Endodermal cell (in vitro differentiated cells): ENCODE measurements at places on chromosomes 7 and 10.

DNA sequence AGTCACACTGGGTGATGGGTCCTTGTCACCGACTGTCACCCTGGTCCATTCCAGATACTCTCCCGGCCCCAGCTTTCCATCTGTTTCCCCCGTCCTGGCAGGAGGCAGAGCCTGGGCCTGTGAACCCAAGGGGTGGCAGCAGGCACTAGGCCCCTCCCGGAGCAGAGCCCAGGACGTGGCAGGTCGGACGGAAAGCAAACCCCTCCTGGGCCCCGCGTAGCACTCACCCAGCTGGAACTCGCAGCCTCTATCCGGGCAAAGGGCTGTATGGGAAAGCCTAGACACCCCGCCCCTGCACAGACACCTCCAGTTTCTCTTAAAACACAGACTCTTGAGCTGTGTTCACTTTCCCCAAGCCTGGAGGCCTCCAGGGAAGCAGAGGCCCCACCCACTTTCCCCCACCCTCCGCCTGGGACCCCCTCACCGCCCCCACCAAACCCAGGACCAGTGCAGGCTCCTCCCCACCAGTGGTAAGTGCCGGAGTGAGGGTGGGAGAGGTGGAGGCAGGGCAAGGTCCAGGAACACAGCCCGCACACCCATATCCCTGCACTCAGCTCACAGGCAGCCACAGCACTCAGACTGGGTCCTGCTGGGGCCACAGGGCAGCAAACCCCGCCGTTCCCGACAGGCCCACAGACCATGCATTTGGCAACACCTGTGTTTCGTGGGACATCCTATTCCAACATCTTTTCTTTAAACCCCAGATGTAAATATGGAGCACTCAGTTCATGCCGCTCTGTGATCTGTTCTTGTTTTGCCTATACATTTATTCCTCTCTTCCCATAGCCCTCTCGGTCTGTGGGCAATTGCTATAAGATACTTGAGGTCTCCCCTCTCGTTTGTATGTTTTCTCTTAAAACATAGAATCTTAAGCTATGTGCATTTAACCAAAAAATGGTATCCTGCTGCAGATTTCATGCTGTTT is 98.2 kb upstream of the PDGFA start:
- H3K27ac ChIP-seq = no peak overlapping the region
- no peaks in the 10 kb centered on the region for H3K4me1 ChIP-seq
- no peak overlapping the region for H3K4me3 ChIP-seq
- DNase-seq = no peak

- H3K4me1 ChIP-seq = no peaks in the 10 kb centered on the region
- H3K4me3 ChIP-seq = no peak overlapping the region
- peaks cover 20% of the 10 kb centered on the region for H3K36me3 ChIP-seq
- H3K27me3 ChIP-seq = no peaks in the 10 kb centered on the region
- no peak overlapping the region for H3K27ac ChIP-seq
- no peak for DNase-seq
Observed at GRCh38 chr10:102554531-102554930, 50.8 kb downstream of the SUFU start.

GRCh38 chr10:17683541-17683940 is 39.6 kb downstream of the STAM start:
- no peak overlapping the region for H3K4me3 ChIP-seq
- peaks cover 13% of the 10 kb centered on the region for H3K36me3 ChIP-seq
- H3K27ac ChIP-seq = no peak overlapping the region
- no peak for DNase-seq
- no peaks in the 10 kb centered on the region for H3K27me3 ChIP-seq

DNA sequence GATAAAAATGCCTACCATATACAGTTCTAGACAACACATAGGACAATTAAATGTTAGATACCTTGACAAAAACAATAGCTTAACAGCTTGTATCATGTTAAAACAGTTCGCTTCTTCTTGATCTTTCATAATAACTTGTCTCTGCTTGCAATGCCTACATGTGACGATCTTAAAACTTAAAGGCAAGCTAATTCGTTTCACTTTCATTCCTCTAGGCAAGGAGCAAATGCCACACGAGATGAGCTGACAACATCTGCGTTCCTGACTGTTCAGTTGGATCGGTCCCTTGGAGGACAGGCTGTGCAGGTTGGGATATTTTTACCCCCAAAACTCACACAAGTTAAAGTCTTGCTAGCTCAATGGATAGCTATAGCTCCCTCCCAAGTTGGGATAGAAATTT is 51.6 kb upstream of the ARL4A start:
- H3K27ac ChIP-seq = no peak overlapping the region
- no peaks in the 10 kb centered on the region for H3K36me3 ChIP-seq
- no peak for DNase-seq
- H3K4me3 ChIP-seq = no peak overlapping the region

DNA sequence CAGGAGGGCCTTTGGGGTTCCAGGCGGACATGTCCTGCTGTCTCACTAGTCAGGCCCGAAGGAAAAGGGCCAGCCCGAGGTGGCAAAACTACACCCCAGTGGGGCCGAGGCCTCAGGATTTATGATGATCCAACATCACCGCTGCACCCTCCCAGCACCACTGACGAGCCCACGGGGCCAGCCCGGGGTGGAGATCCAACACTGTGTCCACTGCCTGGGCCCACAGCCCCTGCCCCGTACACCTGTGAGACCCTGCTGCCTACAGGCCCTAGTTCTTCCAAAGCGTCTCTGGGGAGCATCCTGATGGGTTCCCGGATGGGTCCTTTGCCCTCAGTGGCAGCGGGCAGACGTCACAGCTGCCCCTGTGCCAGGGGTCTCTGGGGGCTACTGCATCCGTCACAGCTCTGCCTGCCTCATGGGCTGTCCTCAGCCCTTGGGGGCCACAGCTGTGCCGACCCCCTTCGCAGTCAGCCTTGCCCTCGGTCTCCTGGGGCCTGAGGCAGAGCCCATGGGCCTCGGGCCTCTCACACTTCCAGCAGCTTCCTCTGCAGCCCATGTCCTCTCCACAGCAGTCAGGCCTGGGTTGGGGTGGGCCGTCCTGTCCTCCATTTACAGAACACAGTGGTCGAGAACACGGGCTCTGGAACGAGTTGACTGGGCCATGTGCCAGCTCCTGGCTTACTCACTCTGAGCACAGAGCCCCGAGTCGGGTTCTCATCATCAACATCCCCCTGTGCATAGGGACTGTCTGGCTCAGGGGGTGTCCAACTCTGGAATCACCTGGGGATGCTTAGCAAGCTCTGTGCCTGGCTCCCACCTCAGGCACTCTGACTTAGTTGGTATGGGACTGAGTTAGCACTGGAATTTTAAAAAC is 64.9 kb downstream of the FOXL3 start:
- no peak overlapping the region for H3K4me3 ChIP-seq
- H3K36me3 ChIP-seq = no peaks in the 10 kb centered on the region
- H3K4me1 ChIP-seq = no peaks in the 10 kb centered on the region
- no peak overlapping the region for H3K27ac ChIP-seq
- DNase-seq = no peak

- no peaks in the 10 kb centered on the region for H3K27me3 ChIP-seq
- no peak for DNase-seq
- peaks cover 5% of the 10 kb centered on the region for H3K4me1 ChIP-seq
- no peaks in the 10 kb centered on the region for H3K36me3 ChIP-seq
- peak overlapping the region; percentile 83 for H3K27ac ChIP-seq
Observed at GRCh38 chr10:34200355-34200901, 614.7 kb downstream of the PARD3 start.

GRCh38 chr10:30540276-30540675 is 89.3 kb downstream of the LYZL2 start:
- no peak for DNase-seq
- H3K4me1 ChIP-seq = no peaks in the 10 kb centered on the region
- H3K4me3 ChIP-seq = peak overlapping the region; percentile 56

GRCh38 chr10:132836248-132836831 is 50.4 kb upstream of the NKX6-2 start:
- no peak overlapping the region for H3K4me3 ChIP-seq
- peak; percentile 48 for DNase-seq
- H3K4me1 ChIP-seq = no peaks in the 10 kb centered on the region
- peaks cover under 1% of the 10 kb centered on the region for H3K27me3 ChIP-seq
- H3K36me3 ChIP-seq = no peaks in the 10 kb centered on the region

DNA sequence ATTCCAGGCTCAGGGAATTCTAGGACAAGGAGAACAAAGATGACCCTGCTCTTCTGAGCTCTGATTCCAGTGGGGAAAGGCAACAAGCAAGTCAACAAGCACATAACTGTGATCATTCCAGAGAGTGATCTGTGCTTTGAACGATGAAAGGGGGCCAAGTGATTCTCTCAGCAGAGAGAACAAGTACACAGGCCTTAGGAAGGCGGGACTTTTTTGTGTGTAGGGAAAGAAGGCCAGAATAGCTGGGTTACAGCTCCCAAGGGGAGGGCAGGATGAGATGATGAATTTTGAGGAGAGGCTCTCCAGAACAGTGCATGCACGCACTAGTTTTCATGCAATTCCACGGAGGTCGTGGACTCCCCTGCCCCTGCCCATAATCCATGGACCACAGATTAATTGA is 565.2 kb downstream of the SDK1 start:
- H3K36me3 ChIP-seq = no peaks in the 10 kb centered on the region
- no peaks in the 10 kb centered on the region for H3K27me3 ChIP-seq
- H3K4me1 ChIP-seq = no peaks in the 10 kb centered on the region
- no peak for DNase-seq
- no peak overlapping the region for H3K4me3 ChIP-seq

DNA sequence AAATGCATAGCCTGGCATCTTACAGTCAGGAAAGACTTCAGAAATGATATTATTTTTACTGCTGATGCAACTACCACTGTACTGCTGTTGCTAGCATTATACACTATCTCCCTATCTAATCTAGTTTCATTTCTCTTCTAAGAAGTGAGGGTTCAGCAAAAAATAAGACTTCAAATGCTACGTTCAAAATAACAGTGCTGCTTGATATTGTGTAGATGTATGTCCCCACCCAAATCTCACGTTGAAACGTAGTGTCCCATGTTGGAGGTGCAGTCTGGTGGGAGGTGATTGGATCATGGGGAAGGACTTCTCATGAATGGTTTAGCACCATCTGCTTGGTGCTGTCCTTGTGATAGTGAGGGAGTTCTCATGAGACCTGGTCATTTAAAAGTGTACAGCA is 129.4 kb downstream of the ANK3 start:
- H3K27ac ChIP-seq = no peak overlapping the region
- peaks cover 30% of the 10 kb centered on the region for H3K4me1 ChIP-seq
- no peak for DNase-seq
- H3K27me3 ChIP-seq = no peaks in the 10 kb centered on the region

DNA sequence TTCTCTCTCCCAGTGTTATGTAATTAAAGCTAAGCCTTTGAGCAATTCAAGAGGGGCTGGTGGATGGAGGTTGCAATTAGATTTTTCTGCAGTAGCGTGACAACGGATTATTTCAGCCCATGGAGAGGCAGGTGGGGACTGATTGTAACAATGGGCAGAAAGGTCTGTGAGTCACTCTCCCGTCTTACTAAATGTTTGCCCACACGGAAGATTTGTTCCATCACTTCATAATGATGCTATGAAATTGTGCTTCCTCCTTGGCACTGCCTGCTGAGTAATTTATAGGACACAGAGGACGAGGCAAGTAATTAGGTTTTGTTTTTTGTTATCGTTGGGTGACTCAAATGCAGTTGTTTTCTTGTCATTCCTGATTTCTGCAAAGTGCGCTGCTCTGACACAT is 594.5 kb upstream of the DPP6 start:
- DNase-seq = no peak
- H3K4me1 ChIP-seq = no peaks in the 10 kb centered on the region
- no peaks in the 10 kb centered on the region for H3K27me3 ChIP-seq
- no peaks in the 10 kb centered on the region for H3K36me3 ChIP-seq
- H3K4me3 ChIP-seq = no peak overlapping the region
- H3K27ac ChIP-seq = no peak overlapping the region

DNA sequence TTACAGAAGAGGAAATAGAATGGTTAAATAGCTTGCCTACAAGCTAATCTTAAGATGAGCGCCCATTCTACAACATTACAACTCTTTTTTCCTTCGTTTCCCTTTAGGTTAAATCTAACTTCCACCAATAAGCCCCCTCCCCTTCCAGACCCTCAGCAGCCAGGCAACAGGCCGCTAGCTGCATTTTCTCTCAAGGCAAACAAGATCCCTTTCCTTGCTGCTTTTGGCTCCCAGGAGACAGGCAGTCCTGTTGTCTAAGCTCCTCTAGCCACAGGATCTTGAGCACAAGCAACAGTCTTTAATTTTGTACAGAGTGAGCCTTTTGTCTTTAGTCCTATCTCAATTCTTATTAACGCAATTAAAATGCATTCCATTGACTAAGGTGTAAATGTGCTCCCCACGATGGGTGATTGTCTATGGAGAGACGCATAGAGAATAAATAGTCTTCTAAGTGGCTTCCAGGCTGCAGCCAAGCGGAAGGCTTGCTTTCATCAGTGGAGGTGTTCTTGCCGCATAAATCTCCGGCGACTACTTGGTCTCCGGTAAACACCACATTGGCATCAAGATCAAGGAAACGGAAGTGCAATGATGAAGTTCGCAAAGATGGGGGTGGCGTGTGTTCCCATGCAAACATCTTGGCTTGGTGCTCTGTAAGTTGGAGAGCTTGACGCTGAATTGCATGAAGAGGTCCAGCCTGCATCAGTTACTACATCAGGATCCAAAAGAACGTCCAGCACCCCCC is 181.9 kb upstream of the LYZL2 start:
- DNase-seq = peak; percentile 55
- H3K36me3 ChIP-seq = no peaks in the 10 kb centered on the region
- H3K27me3 ChIP-seq = peaks cover 16% of the 10 kb centered on the region
- H3K27ac ChIP-seq = no peak overlapping the region

DNA sequence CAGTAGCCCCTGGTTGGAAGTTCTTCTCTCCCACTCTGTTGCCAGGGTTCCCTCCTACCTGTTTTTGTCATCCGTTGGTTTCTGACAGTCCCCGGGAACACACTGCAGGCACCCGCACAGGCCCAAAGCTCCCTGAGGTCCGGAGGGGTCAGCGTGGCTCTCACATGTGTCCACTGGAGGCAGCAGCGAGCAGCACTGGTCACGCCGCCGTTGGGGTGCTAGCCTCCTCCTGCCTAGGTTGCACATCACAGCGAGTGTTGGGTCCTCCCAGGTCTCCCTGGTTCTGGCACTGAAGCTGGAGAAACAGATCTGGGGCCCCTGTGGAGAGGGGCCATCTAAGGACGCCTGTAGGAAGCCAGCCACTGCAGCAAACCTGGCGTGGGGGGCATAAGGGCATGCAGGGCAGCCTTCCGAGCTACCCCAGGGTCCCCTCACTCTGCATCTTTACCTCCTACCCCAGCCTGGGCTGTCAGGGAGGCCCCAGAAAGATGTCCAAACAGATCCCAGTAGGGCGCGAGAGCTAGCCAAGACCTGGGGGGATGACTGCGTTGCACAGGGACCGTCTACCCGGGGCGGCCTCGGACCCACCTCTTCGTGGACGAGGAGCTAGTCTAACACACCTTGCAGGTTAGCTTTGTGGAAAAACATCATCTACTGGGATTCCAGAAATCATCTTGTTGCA is 28.9 kb downstream of the LRRC27 start:
- H3K4me1 ChIP-seq = no peaks in the 10 kb centered on the region
- peak; percentile 91 for DNase-seq
- H3K27ac ChIP-seq = no peak overlapping the region
- no peaks in the 10 kb centered on the region for H3K36me3 ChIP-seq
